ENCODE measurements at places on chromosomes 16 and 17. TPM values are rescaled to one million over a fixed set of nuclear protein-coding genes. Genes with fewer than 3 reads are reported as not detected.

DNA sequence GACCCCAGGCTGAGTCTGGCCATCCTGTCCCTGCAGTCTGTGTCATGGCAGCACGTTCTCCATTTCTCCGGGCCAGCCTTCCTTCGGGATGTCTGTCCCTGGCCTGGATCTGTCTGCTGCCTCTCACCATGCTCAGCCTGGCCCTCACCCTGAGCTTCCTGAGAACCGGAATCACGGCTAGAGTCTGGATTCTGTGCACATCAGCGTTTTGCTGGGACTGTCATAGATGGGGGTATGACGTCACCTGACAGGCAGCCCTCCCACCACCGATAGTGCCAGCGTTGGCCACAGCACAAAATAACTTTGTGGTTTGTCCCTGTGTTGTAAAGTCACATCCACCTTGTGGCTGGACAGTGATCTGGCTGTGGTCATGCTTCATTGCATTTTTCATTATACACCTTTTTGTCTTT is 59.2 kb downstream of the B9D1 start:
- H3K4me1 ChIP-seq: peaks cover 22% of the 10 kb centered on the region
- no peaks in the 10 kb centered on the region for H3K27me3 ChIP-seq
- no peak overlapping the region for H3K4me3 ChIP-seq
- H3K27ac ChIP-seq: no peak overlapping the region

GRCh38 chr16:4316108-4316863 is 419 bp downstream of the GLIS2 start:
- no peak for DNase-seq
- peaks cover 21% of the 10 kb centered on the region for H3K4me1 ChIP-seq
- H3K36me3 ChIP-seq: no peaks in the 10 kb centered on the region
- no peak overlapping the region for H3K27ac ChIP-seq
- H3K27me3 ChIP-seq: peaks cover 13% of the 10 kb centered on the region
- H3K4me3 ChIP-seq: no peak overlapping the region

The NPIPB6 gene
- total RNA-seq: 1.1 TPM

The BAIAP3 gene
- total RNA-seq: 7.5 TPM

Measured in CD8-positive, alpha-beta memory T cell (primary cell).